ENCODE measurements at places on chromosomes 11 and 22. TPM values are rescaled to one million over a fixed set of nuclear protein-coding genes. Genes with fewer than 3 reads are reported as not detected.

- no peaks in the 10 kb centered on the region for H3K27me3 ChIP-seq
- no peak overlapping the region for H3K4me3 ChIP-seq
- DNase-seq, result no peak
- H3K4me1 ChIP-seq, result no peaks in the 10 kb centered on the region
- H3K27ac ChIP-seq, result no peak overlapping the region
Observed at GRCh38 chr11:23078289-23078971, 218.2 kb upstream of the CCDC179 start.

GRCh38 chr11:65539744-65540289 is 14.9 kb downstream of the SCYL1 start:
- peak overlapping the region; percentile 84 for H3K27ac ChIP-seq
- H3K36me3 ChIP-seq, result peaks cover 13% of the 10 kb centered on the region
- H3K27me3 ChIP-seq, result no peaks in the 10 kb centered on the region
- no peak for DNase-seq

The GRIK4 gene
- 0.25 TPM for total RNA-seq

The ENTHD1 gene
- not detected for total RNA-seq

All from liver (tissue), 10 donors.